ENCODE measurements at places on chromosomes 12 and 14.

GRCh38 chr14:72942934-72943333, 16.7 kb downstream of the DCAF4 start:
- no peak for DNase-seq

DNA sequence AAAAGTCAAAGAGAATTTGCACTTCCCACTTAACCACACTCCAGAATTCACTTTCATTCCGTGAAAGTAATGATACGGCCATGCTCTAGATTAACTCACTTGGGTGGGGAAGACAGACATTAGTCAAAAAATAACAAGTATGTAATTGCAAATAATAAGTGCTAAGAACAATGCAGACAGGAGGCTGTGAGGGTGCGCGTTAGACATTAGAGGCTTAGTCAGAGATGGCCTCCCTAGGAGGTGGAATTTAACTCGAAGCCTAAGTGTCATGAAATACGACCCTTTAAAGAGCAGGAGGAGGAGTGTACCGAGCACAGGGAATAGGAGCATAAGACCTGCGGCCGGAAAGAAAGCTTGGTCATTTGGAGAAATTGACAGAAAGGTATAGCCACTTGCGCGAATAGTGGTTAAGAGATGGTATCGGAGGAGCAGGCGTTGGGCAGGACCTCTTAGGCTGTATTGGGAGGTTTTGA, 628 bp downstream of the SNRPF start:
- peak; percentile 41 for DNase-seq

DNA sequence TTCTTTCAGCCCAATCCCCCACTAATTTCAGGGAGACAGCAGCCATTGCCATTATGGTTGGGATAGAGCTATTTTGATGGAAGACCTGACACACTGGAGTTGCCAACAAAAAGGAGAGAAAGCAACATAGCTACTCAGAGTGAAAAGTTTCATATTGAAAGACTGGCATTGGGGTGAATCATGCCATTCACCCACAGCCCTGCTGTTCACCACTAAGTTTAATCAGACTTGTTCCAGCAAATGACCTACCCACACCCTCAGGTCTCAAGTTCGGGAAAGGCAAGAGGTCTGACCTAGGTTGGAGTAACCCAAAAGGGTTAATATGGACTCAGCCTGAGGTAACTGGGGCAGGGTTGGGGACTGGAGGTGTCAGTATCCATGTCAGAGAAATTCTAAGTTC, 169.2 kb downstream of the PAWR start:
- peak; percentile 17 for DNase-seq

GRCh38 chr12:30764251-30764650, 9.5 kb upstream of the CAPRIN2 start:
- DNase-seq = no peak

- DNase-seq = no peak
These were observed 118.6 kb upstream of the GRIN2B start for GRCh38 chr12:14099994-14100393.

- DNase-seq = no peak
These were observed 369.8 kb downstream of the AACS start for GRCh38 chr12:125434936-125435443.

GRCh38 chr12:10155966-10156365, 16.0 kb downstream of the OLR1 start:
- no peak for DNase-seq

DNA sequence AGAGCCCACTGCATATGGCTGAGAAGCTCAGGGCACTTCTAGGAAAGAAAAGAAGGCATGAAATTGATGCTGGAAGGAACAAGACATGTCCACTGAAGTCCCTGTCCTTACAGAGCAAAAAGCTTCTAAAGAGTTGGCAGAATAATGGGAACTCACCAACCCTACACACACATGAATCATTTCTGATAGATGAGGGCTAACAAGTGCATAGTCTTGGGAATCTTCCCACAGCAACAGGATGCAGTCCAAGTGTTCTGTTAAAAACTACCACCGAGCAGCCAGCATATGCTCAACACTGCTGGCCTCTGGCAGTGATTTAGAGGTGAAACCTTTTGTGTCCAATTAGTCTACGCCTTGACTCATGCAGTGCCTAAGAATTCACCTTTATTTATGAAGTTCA, 44.8 kb downstream of the RHOJ start:
- DNase-seq = peak; percentile 70

DNA sequence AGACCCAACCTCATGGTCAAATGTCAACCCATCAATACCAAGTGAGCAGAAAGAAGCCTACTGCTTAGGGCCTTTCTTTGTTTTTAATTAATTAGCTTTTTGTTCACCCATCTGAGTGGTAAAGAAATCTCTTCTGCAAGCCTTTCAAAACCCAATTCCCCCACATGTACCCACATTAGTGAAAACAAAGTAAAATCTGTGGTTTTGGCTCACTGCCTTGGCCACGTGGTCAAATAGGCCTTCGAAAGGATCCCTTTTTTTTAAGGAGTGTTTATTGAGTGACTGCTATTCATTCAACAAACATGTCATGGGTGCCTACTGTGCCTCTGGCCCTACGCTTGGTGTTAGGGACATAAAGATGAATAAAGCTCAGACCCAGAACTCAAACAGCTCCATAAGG, 160.1 kb downstream of the NUAK1 start:
- no peak for DNase-seq

- DNase-seq = no peak
These were observed 270.9 kb upstream of the FKBP4 start for GRCh38 chr12:2523844-2524243.

- no peak for DNase-seq
These were observed 376.2 kb downstream of the DPF3 start for GRCh38 chr14:72517736-72518135.

DNA sequence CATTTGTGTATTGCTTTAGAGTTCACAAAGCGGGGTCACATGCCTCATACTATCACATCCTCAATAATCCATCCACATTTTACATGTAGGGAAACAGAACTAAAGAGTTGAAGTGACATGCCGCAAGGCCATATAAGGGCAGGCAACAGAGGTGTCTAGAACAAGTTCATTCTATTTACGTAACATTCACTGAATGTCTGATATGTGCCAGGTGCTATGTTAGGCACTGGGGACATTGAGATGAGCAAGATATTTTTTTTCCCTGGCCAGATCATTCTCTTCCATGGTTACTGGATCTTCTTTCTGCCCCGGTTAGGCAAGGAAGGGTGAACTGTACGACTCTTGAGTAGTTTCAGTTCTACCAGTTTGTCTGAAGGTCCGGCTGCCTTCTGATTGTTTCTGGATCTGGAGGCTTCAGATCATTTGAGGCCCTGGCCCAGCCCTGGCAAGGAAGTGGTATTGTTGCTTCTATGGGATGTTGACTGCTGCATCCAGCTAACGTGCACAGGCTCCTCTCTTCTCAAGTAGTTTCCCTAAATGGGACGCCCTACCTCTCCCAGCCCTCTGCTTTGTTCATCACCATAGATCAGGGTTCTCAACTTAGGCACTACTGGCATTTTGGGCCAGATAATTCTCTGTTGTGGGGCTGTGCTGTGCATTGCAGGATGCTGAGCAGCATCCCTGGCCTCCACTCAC, 12.1 kb downstream of the GPATCH2L start:
- DNase-seq = no peak

- no peak for DNase-seq
These were observed 278.3 kb downstream of the AKAP6 start for GRCh38 chr14:32607399-32607798.

GRCh38 chr12:42103155-42103554, 41.5 kb downstream of the GXYLT1 start:
- no peak for DNase-seq

- no peak for DNase-seq
These were observed 2.3 kb downstream of the AKAP5 start for GRCh38 chr14:64467566-64467965.

DNA sequence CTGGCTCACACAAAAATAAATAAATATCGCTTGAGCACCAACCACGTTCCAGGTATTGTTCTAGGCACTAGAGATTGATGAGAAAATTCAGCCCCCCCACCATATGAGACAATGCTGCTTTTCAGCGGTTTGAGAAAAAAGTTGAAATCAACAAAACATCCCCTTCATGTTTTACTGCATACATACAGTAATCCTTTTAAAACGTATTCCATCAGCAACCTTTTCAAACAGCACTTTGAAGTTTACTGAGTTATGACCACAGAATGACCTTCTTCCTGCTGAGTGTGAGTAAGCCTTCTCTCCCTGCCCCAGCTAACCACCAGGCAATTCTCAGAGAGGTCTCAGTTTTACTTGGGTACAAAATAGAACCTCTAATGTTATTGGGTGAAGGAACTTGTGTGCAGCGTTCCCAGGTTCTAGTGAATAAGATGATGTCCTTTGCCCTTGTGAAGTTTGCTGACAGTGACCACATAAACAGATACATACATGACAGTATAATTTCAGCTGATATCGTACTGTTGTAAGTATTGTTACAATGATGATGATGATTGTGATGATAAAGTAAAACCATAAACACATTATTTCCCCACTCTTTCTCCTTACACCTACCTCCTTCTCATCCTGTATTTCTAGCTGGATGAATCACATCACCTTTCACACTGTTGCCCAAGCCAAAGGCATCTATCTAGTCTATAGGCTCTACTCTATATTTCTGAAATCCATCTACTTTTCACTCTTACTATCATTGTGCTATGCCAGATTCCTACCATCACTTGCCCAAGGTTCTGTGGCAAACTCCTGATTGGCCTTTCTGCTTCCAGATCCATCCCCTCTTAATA, 124.4 kb upstream of the KRR1 start:
- peak; percentile 72 for DNase-seq

DNA sequence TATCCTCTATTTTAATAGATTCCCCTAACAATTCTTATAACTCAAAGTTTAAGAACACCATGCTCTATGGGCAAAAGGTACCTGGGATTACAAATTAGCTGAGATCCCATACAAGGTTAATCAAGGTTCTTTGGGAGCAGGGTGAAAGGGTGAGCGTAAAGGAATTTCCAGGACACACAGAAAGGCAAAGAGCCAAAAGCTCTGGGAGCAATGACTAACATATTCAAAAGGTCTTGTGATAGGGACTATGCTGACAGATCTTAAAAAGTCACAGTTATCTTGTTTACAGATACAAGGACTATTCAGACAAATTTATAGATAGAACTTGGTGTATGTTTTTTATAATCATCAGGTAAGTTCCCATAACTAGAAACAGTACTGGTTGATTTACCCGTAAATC, 19.5 kb upstream of the PPFIBP1 start:
- DNase-seq = no peak

GRCh38 chr12:9794484-9795093, 32.7 kb upstream of the KLRF1 start:
- DNase-seq = no peak

GRCh38 chr12:50397117-50397650, 775 bp upstream of the FAM186A start:
- peak; percentile 56 for DNase-seq

DNA sequence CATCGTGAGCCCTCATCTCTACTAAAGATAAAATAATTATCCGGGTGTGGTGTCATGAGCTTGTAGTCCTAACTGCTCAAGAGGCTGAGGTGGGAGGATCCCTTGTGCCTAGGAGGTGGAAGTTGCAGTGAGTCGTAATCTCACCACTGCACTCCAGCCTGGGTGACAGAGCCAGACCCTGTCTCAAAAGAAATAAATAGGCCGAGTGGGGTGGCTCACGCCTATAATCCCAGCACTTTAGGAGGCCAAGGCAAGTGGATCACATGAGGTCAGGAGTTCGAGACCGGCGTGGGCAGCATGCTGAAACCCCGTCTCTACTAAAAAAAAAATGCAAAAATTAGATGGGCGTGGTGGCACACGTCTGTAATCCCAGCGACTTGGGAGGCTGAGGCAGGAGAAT, 70.9 kb downstream of the RESF1 start:
- DNase-seq = no peak

Measured in cardiac fibroblast (primary cell).